ENCODE measurements at places on chromosomes 3 and 15.
A peak's percentile ranks its signal among the peaks of the same experiment; 100 is the strongest.

DNA sequence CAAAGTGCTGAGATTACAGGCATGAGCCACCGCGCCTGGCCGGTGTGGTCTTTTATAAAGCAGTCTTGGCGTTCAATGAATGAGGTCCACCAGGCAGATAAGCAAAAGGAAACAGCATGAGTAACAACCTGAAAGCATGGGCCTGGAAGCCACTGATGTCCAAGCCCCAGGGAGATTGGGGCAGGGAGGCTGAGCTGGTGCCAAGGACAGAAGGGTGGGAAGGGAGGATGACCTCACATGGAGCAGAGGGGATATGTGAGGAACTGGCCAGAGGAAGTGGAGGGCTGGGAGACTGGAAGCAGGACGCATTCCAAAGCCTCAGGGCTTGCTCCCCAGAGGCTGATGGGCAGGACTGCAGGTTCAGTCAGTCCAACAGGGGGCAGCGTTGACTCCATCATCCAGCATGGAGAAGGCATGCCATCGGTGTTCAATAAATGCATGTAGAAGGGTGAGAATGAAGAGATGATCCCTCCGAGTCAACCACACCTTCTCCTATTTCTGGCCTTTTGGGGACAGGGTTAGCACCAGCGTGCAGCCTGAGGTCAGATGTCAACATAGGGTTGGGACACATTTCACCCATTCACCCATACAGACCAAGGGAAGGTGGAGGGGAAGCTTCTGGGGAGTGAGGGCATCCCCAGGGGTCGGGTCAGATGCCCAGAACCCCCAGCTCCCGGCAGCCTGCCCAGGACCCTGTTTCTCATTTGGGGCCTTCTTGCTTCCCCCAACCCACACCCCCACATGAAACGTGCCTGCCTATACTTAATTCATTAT is 14.8 kb downstream of the MYL3 start:
- DNase-seq: no peak

DNA sequence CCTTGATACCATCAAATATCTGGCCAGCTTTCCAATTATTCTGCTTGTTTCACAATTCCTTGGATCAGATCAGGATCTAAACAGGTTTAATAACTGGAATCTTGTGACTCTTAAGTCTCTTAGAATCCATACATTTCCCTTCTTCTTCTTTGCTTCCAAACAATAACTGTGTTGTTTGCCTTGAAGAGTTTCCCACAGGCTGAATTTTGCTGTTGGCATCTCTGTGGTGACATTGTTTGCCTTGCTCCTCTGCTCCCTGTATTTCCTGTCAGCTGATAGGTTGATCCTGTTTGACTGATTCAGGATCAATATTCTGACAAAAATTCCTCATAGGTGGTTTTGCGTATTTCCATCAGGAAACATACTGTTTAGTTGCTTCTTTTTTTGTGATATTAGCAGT is 248.4 kb upstream of the LMCD1 start:
- DNase-seq: no peak

- no peak for DNase-seq
These were observed 55.2 kb downstream of the OSTN start for GRCh38 chr3:191254098-191254873.

GRCh38 chr15:72063186-72063585 is 54.8 kb downstream of the MYO9A start:
- DNase-seq: no peak

DNA sequence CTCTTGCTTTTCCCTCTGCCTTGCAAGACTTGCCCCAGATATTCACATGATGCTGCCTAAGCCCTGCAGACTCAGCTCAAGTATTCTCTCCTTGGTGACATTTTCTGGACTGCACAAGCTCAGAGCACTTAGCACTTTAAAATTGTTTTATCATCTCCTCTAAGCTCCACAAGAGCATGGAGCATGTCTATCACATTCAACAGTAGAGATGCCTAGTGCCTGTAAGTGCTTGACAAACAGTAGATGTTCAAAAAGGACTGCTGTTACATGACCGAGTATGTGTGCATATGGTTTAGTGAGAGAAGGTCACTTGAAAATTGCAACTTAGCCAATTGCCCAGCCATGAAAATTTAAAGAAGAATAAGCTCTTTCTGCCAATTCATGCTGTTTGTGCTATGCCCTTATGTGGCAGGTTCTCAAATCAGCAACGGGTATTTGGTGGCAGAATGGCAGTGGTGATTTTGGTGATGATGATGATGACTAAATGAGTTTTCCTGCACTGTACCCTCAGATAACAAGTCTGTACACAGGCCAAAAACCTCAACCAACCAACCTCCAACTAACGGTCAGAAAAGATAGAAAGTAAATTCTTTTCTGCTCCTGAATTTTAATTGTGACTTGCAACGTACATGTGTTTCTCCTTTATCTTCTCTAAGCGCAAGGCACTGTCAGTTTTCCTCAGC is 647.2 kb upstream of the UBE2E2 start:
- no peak for DNase-seq

DNA sequence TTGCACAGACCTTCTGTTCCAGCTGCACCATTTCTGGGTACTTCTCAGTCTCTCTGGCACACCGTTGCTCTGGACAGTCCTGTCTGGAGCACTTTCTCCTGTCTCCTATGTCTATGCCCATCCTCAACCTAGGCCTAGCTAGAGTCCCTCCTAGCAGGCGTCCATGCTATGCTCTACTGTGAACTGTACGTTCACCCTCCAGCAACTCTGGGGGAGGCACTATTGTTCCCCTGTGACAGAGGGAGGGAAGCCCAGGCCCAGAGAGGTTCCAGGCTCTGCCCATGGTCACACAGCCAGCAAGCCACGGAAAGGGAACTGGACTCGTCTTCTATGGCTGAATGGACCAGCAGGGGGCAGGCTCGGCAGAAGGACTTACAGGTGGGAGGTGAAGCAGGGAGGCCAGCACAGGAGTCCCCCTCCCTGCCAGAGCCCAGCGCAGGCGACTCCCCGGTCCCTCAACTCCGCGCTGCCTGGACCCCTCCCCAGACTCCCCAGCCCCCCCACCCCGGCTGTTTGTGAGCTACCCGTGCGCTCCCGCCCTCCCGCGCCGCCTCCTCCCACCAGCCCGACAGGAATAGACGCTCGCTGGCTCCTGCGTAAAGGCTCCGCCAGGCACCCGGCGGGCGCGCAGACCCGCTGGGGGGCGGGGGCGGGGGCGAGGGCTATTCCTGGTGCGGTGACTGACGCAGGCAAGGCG is 1.7 kb upstream of the LINGO1 start:
- peak; percentile 24 for DNase-seq

DNA sequence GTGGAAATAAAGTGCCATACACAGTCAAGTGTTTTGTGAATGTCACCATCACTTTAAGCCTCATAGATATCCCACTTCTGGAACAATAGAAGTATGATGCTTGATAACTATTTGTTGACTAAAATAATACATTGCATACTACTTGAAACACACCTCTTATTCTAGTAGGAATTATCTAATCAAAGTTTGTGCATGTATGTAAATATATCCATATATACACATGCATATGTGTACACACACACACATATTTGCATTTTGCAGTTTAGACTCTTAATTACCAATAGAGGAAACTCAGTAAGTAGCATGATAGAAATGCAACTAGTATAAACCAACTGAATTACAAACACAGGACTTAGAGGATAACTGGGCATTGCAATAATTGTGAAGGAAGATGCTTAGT is 1084.1 kb downstream of the FHIT start:
- DNase-seq: no peak

DNA sequence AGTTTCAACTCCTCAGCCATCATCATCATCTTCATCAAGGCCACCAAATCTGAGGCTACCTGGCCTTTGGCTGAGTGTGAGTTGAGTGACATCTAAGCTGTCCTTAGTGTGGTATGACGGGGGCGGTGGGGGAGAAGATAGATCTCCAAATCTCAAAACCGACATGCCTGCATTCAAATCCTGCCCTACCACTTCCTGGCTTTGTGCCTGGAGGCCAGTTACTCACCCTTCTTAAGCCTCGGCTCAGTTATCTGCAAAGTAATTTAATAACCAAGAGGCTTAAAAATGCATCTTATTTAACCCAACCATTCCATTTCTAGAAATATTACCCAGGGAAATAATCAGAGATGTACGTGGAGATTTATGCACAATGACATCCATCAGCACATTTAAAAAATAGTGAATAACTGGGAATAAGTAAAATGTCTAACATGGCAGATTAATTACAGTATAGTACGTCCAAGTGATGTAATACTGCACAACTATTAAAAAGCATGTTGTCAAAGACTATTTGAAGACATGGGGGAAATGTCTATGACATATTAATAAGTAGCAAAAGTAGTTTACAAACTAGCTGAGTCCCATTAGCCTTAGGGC is 167.4 kb downstream of the NTRK3 start:
- DNase-seq: no peak

DNA sequence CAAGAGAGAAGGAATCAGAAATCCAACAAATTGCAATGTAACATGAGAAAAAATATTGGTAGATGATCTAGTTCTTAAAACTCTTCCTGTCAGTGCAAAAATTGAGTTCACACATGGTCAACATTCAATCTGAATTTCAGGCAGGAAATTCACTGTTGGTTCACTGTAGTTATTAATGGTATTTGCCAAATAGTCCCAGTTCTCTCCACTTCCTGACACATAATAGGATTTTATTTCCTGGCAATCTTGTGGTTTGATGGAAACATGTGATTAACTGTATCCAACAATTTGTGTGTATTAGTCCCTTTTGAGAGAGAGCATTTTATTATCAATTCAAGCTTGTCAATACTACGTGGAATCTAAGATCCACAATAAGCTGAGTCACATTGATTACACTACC is 1103.1 kb downstream of the ROBO2 start:
- DNase-seq: no peak

GRCh38 chr3:181274025-181274424 is 284.5 kb upstream of the DNAJC19 start:
- no peak for DNase-seq

- no peak for DNase-seq
These were observed 11.6 kb upstream of the CLPX start for GRCh38 chr15:65196637-65197336.

DNA sequence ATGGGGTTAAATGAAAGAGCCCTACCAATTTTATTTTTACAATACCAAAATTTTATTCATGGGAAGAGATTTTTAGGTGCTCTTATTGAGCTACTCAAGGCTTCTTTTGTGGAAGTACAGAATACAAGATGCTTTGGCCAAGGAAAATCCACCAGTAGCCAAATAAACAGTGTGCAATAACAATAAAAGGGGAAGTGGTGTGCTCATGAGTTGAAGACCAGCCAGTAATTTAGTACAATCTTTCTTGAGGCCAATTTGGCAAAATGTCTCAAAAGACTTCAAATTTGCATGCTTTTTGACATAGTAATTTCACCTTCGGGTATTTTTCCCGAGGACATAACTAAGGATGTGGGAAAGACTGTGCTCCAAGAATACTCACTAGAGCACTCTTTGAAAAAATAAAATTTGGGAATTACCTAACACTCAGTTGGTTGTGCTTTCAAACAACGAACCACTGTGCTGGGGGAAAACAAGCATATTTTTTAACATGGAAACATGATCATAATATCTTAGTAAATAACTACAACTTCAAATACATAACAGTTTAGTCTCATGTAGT is 294.0 kb downstream of the DIPK2A start:
- DNase-seq: no peak

- no peak for DNase-seq
These were observed 15.5 kb upstream of the ANXA2 start for GRCh38 chr15:60413231-60413824.

DNA sequence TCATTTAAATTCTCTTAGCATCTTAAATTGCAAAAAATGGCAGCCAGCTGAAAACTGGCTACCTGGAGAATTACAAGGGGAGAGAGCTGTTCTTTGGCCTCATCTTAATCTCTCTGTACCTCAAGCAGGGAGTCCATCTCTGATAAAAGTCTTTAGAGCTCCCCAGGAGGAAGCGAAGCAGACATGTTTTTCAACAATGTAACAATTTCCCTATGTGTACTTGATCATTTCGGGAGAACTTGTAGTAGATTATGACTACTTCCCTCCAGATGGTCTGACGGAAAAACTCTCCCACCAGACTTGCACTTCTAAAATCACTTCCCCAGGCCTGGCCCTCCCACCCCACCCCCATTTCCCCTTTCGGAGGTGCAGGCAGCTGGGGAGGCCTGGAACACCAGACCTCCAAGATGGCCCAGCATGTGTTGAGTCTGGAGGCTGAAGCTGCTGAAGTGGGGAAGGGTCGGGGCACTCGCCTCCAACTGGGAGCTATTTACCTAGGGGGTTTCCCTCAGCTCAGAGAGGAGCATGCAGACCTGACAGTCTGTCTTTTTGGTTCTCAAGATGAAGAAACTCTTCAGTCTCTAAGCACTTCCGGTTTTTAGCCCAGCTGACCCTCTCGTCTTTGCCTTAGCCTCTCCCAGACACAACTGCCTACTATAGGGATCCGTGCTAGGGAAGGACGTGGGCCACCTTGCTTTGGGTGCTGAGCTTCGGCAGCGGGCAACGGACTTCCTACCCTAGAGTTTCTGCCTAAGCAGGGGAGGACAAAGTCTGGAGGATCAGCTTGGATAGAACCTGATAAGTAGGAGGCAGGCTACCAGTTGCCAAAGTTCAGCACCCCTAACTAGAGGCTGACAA is 164.0 kb upstream of the TBL1XR1 start:
- DNase-seq: no peak
